ENCODE measurements at places on chromosomes 2 and 18.

DNA sequence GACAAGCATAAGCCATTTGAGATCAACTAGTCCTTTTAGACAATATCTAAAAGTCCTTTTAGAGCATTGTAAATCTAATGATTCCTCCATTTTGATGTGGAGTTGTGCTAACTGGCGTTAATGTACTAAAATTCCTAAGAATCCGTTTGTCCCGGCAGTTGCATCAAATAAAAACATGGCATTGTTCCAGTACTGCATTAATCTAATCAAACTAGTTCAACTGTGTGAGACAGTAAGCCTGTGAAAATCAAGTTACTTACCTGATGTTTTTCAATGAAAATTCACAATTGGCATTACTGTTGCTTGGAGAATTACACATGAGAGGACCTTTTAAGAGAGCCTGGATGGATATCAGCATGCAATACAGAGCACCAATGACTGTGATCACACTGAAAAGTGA is 13.3 kb downstream of the TM4SF20 start:
- DNase-seq = no peak

GRCh38 chr2:85453571-85453970 is 35.1 kb downstream of the SH2D6 start:
- DNase-seq = no peak

- no peak for DNase-seq
Observed at GRCh38 chr2:133360190-133360589, 208.1 kb downstream of the NCKAP5 start.

DNA sequence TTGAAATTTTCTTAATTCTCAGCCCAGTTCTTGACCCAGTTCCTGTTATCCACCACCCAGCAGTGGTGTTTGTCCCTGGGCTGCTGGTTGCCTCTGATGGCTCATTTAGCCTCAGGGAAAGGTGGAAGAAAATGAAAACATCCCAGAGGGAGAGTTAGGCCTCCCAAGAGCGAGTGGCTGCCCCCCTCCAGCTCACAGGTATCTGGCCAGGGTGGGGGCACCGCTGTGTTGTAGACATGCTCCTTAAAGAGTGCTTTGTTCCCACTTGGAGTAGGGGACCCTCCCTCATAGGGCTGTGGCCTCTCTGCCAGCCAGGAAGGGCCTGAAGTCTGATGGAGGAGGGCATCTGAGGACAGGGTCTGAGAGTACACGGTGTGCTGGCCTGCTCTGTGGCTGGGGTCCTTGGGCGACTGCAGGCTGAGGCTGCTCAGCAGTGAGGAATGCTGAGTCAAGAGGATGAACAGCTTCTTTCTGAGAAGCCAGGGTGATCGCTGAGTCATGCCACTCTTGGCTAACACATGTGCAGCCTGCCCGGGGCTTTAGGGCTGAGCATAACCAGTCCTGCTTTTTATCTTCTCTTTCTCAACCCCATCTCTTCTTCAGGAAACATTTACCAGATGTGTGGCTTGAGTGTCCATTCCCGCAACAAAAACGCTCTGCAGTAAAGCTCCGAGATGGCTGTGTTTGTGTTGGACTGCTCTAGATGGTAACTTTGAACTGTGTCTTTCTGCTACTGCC is 72.3 kb downstream of the IL1R2 start:
- peak; percentile 25 for DNase-seq

- DNase-seq = no peak
Observed at GRCh38 chr2:192419786-192420185, 225.1 kb upstream of the TMEFF2 start.

DNA sequence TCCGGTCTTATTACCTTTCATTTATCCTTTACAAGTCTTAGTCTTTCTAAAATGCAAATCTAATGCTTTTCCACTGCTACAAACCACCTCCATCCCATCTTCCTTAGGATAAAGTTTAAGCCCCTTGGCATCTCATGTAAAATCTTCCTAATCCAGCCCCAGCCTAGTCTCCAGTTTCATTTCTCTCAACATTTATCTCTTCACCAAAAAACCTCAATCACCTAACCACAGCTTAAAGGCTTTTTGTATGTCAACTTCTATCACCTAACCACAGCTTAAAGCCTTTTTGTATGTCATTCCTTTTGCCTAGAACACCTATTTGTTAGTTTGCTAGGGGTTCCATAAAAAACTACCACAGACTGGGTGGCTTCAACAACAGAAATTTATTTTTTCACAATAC is 4.2 kb downstream of the TRAK2 start:
- no peak for DNase-seq

- DNase-seq = no peak
Observed at GRCh38 chr18:74040008-74040407, 107.6 kb downstream of the FBXO15 start.

- no peak for DNase-seq
Observed at GRCh38 chr2:122469147-122469546, 713.7 kb downstream of the TSN start.

DNA sequence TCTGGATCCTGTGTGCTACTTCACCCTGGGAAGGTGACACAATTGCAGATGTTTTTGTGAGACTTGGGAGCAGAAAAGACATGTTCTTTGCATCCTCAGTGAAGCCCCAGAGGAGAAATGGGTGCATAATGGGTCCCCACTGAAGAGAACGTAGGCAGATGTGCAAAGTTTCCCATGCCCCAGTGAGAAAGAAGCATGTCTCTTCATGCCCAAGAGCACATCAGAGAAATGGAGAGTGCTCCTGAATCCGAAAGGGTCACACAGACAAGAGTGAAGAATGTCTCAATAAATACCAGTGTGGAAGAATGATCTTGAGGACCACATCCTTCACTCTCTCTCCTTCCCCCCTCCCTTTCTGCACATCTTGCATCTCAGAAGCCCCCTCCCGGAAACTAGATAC is 167.7 kb downstream of the TMEM247 start:
- DNase-seq = no peak

DNA sequence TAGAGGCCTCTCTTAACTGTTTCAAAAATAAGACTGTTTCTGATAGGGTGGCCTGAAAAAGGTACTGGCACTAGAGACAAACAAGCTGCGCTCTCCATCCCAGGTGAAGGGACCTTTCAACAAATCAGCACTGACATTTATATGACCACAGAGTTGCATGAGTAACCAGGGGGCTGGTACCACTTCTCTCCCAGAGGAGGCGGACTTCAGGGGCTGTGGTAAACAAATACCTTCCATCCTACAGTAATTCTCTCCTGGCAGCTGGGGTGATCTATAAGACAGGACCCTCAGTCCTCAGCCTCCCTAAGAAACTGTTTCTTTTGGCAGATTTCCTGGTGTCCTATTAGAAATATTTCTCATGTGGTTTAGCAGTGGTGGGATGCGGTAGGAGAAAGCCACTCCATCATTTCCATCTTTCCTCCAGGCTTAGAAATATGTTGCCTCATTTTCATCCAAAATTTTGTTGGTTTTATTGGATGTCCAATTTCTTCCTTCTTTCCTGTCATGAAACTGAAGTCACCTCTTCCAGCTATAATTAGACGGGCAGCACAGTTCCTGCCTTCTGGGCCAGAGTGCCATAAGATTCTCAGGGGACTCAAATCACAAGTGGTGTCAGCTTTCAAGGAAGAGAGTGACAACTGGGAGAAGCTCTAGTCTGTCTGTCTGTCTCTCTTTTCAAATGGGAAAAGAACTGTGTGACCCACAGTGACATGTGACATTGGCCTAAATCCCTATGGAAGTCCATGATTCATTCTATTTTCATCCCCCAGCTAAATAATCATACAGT is 96.4 kb downstream of the CYRIA start:
- no peak for DNase-seq

- DNase-seq = no peak
Observed at GRCh38 chr18:57444301-57444759, 9.2 kb downstream of the ONECUT2 start.

DNA sequence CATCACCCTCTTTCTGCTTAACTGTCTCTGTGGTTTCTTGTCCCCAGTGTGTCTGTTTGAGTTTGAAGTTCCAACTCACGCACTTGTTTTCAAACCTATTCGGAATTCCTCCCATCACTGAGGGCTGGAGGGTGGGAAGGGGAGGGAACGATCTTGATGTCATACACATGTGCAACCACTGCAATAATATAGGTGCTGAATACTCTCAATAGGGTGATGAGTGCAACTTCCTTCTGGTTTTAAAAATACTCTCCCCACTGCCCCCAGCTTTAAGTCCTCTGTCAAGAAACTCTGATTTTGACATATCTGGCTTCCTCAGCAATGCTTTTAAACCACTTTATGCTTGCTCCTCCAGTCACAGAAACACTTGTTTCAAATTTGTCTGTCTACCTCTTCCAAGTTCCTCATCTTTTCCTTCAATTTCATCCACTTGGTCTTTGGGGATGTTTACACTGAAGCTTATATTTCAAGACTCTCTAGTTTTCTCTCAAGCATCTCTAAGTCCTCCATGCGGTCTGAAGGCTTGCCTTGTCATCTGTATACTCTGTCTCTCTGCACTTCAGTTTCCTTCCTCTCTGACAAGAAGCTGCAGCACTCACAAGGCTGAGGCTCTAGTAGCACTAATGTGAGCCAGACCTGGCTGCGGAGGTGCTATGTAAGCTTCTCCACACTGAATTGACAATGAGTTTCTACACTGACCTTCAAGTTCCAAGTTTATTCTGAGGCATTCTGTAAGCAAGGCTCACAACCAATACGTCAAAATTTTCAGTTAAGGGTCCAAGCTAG is 422.3 kb downstream of the ZEB2 start:
- DNase-seq = no peak

GRCh38 chr18:54004828-54005227 is 219.6 kb downstream of the MBD2 start:
- no peak for DNase-seq

DNA sequence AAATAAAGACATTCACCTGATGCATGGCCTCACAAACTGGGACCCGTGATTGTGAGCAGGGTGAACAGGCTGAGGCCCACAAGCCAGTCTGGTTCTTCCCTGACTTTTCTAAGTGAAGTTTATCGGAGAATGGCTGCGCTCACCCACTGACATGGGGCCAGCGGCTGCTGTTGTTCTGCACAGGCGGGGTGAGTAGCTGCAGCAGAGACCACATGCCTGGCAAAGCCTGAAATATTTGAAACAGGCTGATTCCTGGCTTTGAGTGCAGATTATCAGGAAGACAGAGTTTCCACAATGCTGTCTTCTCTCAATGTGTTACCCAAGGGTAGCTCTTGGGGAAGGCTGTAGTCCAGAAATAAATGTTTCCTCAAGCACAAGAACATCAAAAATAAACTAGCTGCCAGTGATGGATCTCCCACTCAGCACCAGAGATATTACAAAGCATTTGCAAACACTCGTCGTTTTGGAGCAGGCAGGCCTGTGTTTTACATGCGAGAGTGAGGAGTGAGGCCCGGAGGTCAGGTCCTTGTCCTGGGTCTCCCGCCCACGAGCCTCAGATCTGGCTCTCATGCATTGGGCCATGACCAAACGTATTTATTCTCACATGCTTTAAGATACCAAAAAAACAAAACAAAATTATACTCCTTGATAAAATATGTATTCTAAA is 647.1 kb downstream of the GALR1 start:
- DNase-seq = no peak

GRCh38 chr2:16665748-16666448 is at the start of gene CYRIA:
Gene CYRIA (minus strand): TSS chr2:16665834. CDS start chr2:16588119, 77,715 bp downstream.
- peak; percentile 66 for DNase-seq

DNA sequence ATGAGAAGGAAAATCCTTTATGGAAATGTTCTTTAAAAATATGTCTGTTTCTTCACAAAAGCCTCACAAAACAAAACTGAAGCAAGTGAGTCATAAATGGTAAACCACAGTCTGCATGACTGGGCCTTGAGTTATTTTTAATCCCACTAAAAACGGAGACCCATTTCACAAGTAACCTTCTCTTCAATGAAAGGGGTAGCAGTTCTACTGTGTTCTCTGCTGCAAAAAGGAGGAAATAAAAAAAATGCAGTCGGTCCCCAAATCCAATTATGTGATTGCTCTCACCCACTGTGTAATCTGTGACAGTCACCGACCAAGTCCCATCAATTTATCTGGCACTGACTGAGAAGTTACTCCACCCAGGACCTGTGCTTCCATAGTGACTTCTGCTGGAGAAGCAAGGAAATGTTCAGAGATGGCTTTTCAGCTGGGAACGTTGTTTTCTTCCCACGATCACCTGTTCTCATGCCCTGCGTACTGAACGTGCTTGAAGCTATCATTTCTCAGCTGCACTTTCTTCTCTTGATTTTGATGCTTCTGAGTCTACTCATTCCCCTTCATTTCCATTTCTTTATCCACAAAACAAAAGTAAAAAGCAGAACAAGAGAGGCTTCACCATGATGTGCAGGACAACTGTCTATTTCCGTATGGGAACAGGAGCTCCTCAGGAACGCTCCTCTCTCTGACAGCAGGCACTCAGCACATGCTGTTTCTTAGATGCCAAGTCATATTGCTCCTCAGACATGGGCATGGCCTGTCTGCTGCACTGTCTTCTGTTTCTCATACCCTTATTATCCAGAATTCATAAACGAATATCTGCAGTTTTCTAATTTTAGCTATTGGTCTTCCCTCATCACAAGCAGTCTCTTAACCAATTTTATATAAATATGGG is 80.0 kb upstream of the TMEM200C start:
- DNase-seq = no peak

DNA sequence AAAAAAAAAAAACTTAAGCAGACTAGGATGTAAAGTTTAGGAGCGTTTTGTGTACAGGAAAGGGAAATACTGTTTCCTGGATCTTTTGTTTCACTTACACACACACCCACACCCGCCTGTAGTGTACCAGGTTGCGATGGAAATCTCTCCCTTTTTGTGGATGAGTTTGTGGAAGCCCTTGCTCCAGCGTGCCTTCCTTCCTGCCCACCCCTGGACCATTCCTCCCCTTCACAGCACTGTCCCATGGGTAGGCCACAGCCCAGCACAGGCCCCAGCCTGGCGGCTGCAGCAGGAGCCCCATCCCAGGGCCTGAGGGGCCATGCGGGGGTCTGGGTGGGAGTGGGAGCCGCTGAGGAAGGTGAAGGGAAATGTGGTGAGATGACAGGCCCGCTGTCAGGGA is 15.1 kb downstream of the MALL start:
- DNase-seq = no peak

DNA sequence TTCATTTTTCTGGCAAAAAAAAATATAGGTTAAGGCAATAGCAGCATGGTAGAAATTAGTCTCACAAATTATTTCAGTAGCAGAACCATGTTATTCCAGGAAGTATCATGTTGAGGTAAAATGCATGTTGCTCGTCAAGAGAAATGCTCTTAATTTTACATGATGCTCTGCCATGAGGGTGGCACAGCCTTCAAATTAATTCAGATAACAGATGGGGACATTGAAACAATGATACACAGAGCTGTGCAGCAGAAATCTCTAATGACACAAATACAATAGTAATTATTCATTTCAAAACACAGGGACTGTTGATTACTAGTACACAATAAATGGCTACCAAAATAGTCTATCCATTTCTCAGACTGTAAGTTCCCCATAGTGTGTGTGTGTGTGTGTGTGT is 24.8 kb downstream of the GAREM1 start:
- no peak for DNase-seq

- no peak for DNase-seq
Observed at GRCh38 chr2:98155716-98156115, 68.7 kb downstream of the VWA3B start.

All from stimulated activated naive CD8-positive, alpha-beta T cell treated with anti-CD3 and anti-CD28 coated beads, Interleukin-15, Interleukin-2, amounts not matched to agents 100 U/mL and 50 U/mL, for 24 hours (primary cell).